ENCODE measurements at places on chromosomes 11 and 22. TPM values are rescaled to one million over a fixed set of nuclear protein-coding genes. Genes with fewer than 3 reads are reported as not detected.

DNA sequence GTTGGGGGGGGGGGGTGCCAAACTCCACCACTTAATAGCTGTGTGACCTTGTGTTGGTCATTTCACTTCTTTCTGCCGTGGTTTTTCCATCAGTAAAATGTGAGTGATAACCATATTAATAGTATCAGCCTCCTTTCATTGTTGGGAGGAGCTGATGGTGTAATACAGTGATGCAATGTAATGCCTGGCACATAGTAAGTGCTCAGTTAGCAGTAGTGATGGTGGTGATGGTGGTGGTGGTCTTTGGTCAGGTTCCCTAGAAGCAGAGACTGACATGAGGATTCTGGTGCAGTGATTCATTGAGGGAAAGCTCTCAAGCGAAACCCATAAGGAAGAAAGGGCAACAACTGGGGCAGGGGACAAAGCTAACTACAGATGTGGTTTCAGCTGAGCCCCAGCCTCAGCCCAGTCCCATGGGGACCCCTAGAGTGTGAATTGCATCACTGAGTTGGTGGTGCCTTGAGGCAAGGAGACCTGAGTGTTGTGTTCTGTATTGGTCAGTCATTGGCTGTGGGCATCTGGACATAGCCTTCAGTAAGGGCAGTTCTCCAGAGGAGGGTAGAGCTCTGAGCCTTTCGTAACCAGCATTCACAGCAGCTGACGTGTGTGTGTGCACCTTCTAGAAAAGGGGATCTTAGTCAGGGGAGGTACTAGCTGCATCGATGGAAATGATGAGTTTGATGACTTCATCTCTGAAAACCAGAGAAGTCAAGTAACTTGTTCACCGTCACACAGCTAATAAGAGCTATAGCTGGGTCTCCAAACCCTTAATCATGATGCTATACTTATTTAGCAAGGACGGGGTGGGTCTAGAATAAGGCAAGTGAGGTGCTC lies 93.6 kb upstream of the CRYBB3 start:
- no peak overlapping the region for H3K27ac ChIP-seq
- H3K27me3 ChIP-seq: no peaks in the 10 kb centered on the region
- no peak overlapping the region for H3K4me3 ChIP-seq

- H3K27me3 ChIP-seq: no peaks in the 10 kb centered on the region
- no peaks in the 10 kb centered on the region for H3K36me3 ChIP-seq
- H3K4me1 ChIP-seq: no peaks in the 10 kb centered on the region
- DNase-seq: no peak
- H3K27ac ChIP-seq: no peak overlapping the region
Observed at GRCh38 chr11:17766590-17766989, 32.0 kb downstream of the KCNC1 start.

- no peak overlapping the region for H3K27ac ChIP-seq
- no peaks in the 10 kb centered on the region for H3K36me3 ChIP-seq
- no peaks in the 10 kb centered on the region for H3K4me1 ChIP-seq
- H3K27me3 ChIP-seq: no peaks in the 10 kb centered on the region
- DNase-seq: no peak
Observed at GRCh38 chr11:69840371-69841169, 21.4 kb upstream of the FGF3 start.

- H3K36me3 ChIP-seq: no peaks in the 10 kb centered on the region
- H3K27me3 ChIP-seq: no peaks in the 10 kb centered on the region
- no peak overlapping the region for H3K4me3 ChIP-seq
- H3K4me1 ChIP-seq: no peaks in the 10 kb centered on the region
- H3K27ac ChIP-seq: no peak overlapping the region
- no peak for DNase-seq
Observed at GRCh38 chr11:58998480-58999290, 59.4 kb downstream of the GLYATL1 start.

GRCh38 chr11:114031967-114032320 lies 27.6 kb upstream of the ZBTB16 start:
- DNase-seq: no peak
- H3K4me3 ChIP-seq: no peak overlapping the region
- peaks cover 3% of the 10 kb centered on the region for H3K4me1 ChIP-seq

GRCh38 chr11:45617871-45618601 lies 47.4 kb downstream of the CHST1 start:
- H3K4me1 ChIP-seq: no peaks in the 10 kb centered on the region
- H3K4me3 ChIP-seq: no peak overlapping the region
- H3K36me3 ChIP-seq: no peaks in the 10 kb centered on the region

DNA sequence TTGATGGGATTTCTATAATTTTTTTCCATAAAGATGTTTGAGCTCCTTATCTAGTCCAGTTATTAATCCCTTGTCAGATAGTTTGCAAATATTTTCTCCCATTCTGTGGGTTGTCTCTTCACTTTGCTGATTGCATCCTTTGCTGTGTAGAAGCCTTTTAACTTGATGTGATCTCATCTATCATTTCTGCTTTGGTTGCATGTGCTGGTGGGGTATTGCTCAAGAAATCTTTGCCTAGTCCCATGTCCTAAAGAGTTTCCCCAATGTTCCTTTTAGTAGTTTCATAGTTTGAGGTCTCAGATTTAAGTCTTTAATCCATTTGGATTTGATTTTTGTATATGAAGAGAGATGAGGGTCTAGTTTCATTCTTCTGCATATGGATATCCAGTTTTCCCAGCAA lies 1.7 kb upstream of the IL2RB start:
- no peak overlapping the region for H3K27ac ChIP-seq
- no peaks in the 10 kb centered on the region for H3K27me3 ChIP-seq
- H3K36me3 ChIP-seq: no peaks in the 10 kb centered on the region

DNA sequence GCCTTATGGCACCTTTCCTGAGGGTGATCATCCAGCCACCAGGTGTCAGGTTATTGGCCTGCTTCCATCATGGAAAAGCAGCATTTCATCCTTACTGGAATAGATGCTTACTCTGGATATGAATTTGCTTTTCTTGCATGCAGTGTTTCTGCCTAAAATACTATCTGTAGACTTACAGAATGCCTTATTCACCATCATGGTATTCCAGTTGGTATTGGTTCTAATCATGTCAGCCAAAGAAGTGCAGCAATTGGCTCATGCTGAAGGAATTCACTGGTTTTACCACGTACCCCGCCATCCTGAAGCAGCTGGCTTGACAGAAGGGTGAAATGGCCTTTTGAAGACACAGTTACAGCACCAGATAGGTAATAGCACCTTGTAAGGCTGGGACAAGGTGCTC lies 194.2 kb downstream of the AASDHPPT start:
- H3K4me1 ChIP-seq: no peaks in the 10 kb centered on the region
- no peak for DNase-seq
- H3K4me3 ChIP-seq: no peak overlapping the region

- no peak overlapping the region for H3K27ac ChIP-seq
- DNase-seq: no peak
- no peak overlapping the region for H3K4me3 ChIP-seq
- no peaks in the 10 kb centered on the region for H3K27me3 ChIP-seq
- H3K36me3 ChIP-seq: no peaks in the 10 kb centered on the region
- no peaks in the 10 kb centered on the region for H3K4me1 ChIP-seq
Observed at GRCh38 chr11:68399916-68400315, 60.6 kb upstream of the PPP6R3 start.

Gene MTFP1
- 23.6 TPM for total RNA-seq

Gene PATE2
- total RNA-seq: not detected

Gene LRRC10B
- total RNA-seq: not detected

Gene PRR5L
- total RNA-seq: 2.6 TPM

Gene FGF3
- total RNA-seq: not detected

Gene KRTAP5-10
- total RNA-seq: not detected

Gene TEX12
- not detected for total RNA-seq

Gene SERHL2
- not detected for total RNA-seq

Gene TRIM48
- not detected for total RNA-seq

Gene C11orf86
- not detected for total RNA-seq

Gene SAA2
- not detected for total RNA-seq

Gene SOX10
- total RNA-seq: not detected

Gene OR5P2
- not detected for total RNA-seq

Data from naive thymus-derived CD4-positive, alpha-beta T cell (primary cell).